ENCODE measurements at places on chromosomes 1 and 21.
A peak's percentile ranks its signal among the peaks of the same experiment; 100 is the strongest.

- DNase-seq, result no peak
Measured at GRCh38 chr1:181391301-181391900, 91.9 kb upstream of the CACNA1E start.

DNA sequence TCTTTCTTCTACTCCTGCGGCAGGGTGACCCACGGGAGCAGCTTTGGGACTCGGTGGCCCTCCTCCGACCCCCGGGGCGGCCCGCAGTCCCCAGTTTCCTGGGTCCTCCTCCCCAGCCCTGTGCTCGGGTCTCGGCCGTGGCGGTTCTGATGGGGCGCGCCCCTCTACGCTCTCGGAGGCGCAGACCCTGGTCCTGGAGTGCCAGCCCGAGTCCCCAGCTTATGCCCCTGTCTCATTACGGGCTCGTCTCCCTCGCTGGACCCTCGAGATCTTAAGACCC lies 430 bp downstream of the BTG2 start:
- DNase-seq, result no peak

GRCh38 chr1:101697072-101697471 lies 299.7 kb downstream of the OLFM3 start:
- no peak for DNase-seq

- no peak for DNase-seq
Measured at GRCh38 chr1:43774359-43774758, 67.0 kb downstream of the ST3GAL3 start.

- DNase-seq, result no peak
Measured at GRCh38 chr1:32372149-32372756, 9.9 kb downstream of the TSSK3 start.

DNA sequence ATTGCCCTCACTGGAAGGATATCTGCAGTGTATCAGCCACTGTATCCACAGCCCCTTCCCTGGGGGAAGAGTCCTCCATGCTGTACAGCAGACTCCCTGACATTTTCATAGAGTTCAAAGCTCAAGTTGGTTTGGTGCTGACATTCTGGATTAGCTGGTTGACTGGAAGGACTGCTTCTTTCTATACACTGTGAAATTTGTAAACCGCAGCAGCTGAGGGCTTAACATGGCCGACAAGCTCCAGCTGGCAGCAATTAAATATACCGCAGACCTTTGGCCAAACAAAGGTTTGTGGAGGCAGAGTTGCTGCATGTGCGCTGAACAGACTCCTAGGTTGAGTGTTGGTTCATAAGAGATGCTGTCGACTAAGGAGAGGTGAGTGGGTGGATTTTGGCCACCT lies 126.4 kb downstream of the DHRS3 start:
- DNase-seq, result peak; percentile 71

GRCh38 chr1:230140221-230141020 lies 73.4 kb downstream of the GALNT2 start:
- DNase-seq, result no peak

DNA sequence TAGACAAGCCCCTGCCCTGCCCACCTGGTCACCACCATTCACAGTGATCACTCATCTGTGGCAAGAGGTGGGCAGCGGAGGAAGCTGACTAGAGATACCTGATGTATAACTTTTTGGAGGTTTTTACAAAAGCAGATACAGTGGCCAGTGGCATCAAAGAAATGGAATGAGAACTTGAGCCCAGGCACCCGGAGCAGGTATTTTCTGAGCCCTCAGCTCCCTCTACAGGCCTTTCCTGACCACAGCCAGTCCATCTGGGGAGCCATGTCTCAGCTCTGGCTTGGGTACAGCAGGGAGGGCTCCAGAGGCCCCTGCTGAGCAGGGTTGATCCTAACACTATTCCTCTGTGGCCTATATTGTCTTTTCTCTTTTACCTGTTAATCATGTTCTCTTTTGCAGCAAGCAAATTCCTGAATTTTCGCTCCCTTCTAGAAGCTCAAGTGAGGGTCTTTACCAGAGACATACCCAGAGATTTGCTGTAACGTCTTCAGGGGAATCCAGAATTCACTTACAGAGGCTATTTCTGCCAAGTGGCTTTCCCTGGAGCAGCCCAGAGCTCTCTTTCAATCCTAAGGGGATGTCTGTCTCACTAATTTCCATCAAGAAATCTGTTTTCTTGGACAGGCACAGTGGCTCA lies 27.3 kb downstream of the GPR157 start:
- no peak for DNase-seq

GRCh38 chr1:205249651-205250050 lies 21.9 kb downstream of the TMCC2 start:
- DNase-seq, result no peak

DNA sequence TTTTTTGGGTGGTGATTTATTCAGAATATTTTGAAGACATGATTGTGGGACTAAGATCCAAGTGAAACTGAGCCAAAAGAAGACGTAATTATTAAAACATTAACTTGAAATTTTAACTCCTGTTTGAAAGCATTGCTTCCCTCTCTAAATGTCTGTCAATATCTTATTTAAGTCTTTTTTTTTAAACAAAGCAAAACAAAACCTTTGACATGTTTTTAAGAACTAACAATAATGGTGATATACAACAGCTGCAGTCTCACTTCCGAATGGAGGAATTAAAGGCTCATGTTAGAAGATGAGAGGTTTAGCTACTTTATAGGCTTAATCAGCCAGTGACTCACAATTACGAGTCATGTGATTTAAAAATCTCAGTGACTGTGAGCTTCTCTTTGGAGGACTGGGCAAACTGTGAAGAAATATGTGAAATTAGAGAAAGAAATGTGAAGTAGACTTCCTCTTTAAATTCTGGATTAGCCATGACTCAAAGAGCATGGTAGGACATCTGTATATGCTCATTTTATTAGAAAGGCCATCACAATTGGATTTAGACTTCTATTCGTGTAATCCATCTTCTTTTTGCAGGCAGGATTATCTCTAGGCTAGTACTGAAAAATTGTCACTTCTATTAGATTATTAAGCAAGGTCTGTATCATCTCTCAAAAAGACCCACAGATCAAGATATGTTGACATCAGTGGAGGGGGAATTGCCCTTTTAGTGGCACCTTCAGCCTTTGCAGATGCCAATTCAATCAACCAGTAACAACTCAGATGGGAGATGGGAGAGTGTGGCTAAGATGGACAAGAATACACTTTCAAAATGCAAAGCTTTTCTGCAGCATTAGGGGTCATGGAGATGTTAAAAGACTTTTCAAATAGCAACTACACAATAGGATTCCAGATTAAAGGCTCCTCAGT lies 28.7 kb downstream of the KCNA3 start:
- DNase-seq, result peak; percentile 13

- DNase-seq, result no peak
Measured at GRCh38 chr1:180560868-180561600, 2.3 kb downstream of the OVAAL start.

DNA sequence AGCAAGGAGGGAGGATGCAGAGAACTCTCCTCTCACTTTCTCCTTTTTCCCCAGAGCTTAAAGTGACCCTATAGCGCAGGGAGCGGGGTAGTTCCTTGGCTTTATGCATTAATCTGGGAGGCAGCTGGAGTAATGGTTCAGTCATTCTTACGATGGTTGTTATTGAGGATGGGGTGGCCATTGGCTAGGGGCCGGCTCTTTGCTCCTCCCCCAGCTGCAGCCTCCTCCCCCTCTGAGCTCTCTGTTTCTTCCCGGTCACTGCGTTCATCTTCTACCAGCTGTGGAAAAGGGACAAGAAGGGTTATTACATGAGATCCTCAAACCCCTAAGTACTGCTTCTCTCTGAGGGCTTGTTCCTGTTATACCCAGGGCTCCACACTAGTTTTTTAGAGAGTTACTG lies 8.6 kb downstream of the CERS2 start:
- DNase-seq, result no peak

GRCh38 chr1:224579526-224579925 lies 36.6 kb upstream of the CNIH3 start:
- DNase-seq, result no peak

GRCh38 chr1:182672487-182672836 lies 11.9 kb downstream of the RGS8 start:
- DNase-seq, result no peak

DNA sequence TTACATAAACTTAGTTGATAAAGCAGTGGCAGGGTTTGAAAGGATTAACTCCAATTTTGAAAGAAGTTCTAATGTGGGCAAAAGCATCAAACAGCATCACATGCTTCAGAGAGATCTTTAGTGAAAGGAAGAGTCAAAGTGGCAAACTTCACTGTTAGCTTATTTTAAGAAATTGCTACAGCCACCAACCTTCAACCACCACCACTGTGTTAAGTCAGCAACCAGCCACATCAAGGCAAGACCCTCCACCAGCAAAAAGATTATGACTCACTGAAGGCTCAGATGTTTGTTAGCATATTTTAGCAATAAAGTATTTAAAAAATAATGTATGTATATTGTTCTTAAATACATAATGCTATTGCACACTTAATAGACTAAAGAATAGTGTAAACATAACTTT lies 21.3 kb upstream of the MAGI3 start:
- DNase-seq, result no peak

DNA sequence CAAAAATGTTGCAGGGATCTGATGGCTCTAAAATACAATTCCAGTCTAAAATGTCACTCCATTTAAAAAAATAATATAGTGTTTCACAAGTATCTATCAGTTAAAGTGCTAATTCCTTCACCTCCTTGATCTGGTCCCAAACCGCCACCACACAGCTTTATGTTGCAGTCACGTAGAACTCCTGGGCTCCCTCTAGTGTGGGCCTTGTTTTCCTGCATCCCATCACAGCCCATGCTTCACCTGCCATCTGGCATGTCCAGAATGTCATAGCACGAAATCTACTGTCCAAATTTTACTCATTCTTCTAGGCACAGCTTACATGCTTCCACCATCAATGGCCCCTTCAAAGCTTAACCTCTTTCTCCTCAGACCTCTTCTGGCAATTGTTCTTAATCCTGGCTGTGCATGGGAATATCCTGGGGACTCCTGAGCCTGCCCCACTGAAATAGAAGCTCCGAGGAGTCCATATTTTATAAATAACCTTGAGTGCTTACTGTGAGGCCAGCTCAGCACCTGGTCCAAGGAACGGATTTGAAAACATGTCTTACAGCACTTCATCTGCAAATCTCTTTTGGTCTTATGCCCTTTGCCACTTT lies 15.5 kb downstream of the FYB2 start:
- DNase-seq, result no peak

DNA sequence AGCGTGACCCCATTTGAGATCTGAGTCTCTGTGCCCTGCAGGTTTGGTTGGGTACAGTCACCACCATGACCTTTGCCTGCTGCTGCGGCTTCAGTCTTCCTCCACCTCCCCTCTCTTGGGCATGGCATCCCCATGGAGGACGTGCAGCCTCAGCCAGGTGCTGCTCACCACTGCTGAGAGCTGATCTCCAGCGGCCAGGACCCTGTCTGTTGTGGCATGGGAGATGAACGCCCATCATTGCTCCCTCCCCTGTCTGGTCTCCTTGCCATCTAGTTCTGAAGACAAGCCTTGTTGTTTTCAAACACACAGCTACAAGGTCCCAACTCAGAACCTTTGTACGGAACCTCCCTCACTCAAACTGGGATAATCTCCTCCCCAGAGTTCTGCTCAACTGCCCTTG lies 19.2 kb upstream of the PKP1 start:
- no peak for DNase-seq

- no peak for DNase-seq
Measured at GRCh38 chr21:43274022-43274945, 105.5 kb downstream of the CRYAA start.

DNA sequence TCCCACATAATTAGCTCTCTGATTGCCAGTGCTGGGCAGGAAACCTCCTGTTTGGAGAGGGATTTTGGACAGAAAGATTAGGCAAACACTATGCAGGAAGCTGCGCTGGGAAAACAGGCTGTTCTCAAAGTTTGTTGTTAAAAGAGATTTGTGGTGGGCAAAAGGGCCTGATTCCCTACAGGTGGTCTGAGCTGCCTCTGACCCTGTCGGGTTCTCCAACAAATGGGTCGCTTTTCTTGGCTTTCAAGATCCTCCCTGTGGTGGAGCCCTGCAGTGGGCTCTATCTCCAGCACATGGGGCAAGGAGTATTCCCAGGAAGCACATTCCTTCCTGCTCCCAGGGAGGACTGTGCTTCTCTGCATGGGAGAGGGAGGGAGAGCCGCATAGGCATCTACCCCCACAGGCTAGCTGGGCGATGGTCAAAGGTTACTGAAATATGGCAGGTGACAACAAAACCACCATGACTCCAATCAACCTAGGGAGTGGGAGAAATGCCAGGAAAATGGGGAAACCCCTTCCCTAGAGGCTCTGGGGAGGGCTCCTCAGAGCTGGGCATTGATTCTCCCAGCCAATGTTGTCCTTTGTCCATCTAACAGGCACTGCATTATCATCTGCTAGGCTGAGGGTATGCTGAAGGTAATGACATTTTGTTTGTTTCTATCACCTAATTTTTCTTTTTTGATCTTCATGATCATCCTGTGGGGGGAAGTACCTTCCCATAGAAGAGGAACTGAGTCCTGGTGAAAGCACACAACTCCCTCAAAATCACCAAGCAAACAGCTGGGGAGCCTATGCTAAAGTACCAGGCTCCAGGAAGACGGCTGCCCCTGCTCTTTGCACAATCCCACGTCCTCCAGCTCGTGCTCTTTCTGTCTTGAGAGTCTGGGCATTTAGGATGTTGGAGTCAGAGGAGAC lies 85.3 kb downstream of the PLXNA2 start:
- DNase-seq, result no peak

- DNase-seq, result no peak
Measured at GRCh38 chr1:5662086-5662743, 330.0 kb downstream of the NPHP4 start.

DNA sequence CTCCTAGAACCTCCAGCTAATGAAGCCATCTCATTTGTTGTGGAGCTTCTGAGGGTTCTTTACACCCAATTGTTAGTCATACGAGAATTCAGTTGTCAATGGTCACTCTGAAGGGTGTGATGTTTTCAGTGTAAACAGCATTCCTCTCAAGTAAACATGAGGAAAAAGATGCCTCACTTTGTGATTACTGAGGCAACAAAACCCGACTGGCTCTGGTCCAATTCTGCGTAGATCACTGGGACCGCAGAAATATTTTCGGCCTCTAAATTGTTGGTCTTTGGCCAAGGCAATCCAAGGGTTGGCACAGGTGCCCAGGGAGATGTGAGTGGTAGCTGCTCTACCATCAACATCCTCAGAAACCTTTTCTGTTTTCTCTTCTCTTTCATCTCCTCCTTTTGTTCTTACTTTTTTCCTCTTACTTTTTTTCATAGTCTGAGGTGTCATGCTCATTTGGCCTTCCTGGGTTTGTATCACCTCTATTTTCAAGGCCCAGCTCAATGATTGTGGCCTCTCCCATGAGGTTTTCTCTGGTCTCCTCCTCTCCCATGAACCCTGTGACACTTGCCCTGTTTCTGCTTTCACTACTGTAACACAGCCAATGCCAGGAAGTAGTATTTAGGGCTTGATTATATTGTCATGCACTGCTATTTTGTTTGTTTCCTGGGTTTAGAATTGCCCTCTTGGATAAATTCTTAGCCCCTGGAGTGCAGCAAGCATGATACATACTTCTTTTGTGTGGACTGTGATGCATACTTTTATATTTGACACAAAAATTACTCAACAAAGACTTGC lies 221.9 kb downstream of the TNR start:
- DNase-seq, result no peak

- peak; percentile 35 for DNase-seq
Measured at GRCh38 chr21:39114871-39115575, 68.2 kb downstream of the PSMG1 start.

GRCh38 chr21:42296501-42296900 lies 18.7 kb downstream of the TFF3 start:
- no peak for DNase-seq

Data from fibroblast of skin of left quadriceps (primary cell).